Stimulated activated CD8-positive, alpha-beta memory T cell treated with anti-CD3 and anti-CD28 coated beads, Interleukin-4, amount 100 ng/mL, for 4 hours (primary cell): ENCODE measurements at places on chromosomes 6 and 20.

- DNase-seq, result no peak
Measured at GRCh38 chr6:144252259-144252658, 32.9 kb upstream of the UTRN start.

- no peak for DNase-seq
Measured at GRCh38 chr6:170248111-170248805, 42.6 kb downstream of the DLL1 start.

DNA sequence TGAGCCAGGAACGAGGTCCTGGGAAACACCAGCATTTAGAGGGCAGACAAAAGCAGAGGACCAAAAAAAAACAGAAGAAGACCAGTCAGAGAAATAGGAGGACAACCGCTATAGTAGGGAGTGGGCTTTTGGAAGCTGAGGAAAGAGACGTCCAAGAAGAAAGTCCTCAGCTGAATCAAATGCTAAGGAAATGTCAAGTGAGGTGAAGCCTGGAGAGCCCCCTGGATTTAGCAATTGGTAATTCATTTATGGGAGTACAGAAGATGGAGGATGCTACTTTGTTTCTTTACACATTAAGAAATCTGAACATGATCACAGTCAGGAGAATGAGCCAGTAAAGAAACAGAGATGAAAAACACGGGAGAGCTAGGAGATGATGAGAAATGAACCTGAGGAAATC is 41.1 kb downstream of the LRP11 start:
- DNase-seq, result no peak

DNA sequence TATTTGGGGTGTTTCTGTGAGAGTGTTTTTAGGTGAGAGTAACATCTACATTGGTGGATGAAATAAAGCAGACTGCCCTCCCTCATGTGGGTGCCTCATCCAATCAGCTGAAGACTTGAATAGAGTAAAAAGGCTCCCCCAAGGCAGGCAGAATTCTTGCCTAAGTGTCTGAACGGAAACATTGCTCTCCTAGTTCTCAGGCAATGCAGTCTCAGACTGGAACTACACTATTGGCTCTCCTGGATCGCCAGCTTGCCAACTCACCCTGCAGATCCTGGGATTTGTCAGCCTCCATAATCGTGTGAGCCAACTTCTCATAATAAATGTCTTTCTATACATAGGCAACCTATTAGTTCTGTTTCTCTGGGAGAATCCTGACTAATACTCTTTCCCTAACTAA is 5.5 kb upstream of the TMEM170B start:
- DNase-seq, result no peak

- DNase-seq, result no peak
Measured at GRCh38 chr6:82408952-82409431, 45.4 kb downstream of the TPBG start.

- DNase-seq, result no peak
Measured at GRCh38 chr6:33631971-33632557, 10.9 kb downstream of the ITPR3 start.

DNA sequence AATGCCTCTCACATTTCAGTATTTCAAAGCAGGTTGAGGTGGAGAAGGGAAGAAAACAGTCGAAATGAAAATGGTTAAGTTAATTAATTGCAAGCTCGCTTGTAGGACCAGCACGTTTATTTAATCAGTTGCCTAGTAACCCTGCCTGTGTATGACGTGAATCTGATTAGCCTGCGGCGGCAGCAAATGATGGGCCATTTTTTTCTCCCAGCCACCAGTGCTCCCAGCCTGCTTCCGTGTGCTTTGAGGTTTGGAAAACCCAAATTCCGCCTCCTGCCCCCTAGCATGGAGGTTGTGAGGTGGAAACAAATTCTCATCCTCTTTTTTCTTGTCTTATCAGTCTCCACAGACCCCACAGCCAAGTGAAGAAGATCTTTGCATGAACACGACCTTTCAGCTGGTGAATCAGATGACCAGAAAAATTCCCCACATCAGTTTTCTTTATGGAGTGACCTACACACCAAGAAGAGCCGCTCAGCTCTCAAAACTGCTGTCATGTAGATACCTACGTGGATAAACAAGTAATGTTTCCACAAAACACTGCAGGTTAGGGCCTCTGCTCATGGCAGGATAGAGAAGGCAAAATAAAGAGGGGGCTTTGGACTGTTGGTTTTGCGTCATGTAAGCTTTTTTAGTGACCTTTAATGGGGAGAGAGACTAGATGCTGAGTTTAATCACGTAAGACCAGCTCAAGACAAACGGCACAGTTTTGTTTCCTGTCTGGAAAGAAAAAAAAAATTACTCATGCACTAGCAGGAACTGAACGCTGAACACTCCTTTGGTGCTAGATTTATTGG is 572.9 kb upstream of the NOX3 start:
- DNase-seq, result no peak

GRCh38 chr6:140684776-140685550 is 1310.5 kb upstream of the CITED2 start:
- no peak for DNase-seq

DNA sequence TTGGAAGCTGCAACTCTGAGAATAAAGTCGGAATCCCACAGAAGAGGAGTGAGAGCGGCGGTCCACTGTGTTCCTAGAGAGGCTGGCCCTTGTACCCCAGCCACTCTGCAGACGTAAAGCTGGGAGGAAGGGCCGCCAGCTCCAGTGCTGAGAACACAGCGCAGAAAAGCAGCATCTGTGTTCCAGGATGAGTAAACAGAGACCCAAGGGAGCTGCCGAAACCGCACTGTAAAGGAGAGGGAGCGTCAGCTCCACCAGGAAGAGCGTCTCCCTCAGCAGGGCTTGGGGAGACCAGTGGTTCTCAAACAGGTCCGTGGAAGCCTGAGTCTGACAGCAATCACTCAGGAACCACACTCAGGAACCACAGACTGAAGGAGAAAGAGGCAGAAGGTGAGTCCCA is 134.0 kb downstream of the WDR27 start:
- no peak for DNase-seq

- DNase-seq, result no peak
Measured at GRCh38 chr6:170278743-170279094, 12.2 kb downstream of the DLL1 start.

GRCh38 chr20:20782231-20782630 is 69.8 kb upstream of the RALGAPA2 start:
- no peak for DNase-seq

DNA sequence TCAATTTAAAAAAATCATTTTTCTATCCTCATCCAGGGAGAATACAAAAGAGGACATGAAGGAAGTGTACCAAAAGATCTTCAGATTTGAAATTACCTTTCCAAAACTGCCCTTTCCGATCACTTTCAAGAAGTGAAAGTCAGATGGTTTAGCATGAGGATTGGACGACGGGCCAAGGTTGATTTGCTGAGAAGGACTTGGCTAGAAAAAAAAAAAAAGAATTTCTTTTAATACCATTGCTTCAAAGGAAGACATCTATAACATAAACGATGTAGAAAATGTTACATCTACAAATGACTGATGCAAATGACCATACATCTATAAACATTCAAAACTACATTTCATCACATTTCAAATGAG is 120.9 kb upstream of the SLC2A12 start:
- no peak for DNase-seq

DNA sequence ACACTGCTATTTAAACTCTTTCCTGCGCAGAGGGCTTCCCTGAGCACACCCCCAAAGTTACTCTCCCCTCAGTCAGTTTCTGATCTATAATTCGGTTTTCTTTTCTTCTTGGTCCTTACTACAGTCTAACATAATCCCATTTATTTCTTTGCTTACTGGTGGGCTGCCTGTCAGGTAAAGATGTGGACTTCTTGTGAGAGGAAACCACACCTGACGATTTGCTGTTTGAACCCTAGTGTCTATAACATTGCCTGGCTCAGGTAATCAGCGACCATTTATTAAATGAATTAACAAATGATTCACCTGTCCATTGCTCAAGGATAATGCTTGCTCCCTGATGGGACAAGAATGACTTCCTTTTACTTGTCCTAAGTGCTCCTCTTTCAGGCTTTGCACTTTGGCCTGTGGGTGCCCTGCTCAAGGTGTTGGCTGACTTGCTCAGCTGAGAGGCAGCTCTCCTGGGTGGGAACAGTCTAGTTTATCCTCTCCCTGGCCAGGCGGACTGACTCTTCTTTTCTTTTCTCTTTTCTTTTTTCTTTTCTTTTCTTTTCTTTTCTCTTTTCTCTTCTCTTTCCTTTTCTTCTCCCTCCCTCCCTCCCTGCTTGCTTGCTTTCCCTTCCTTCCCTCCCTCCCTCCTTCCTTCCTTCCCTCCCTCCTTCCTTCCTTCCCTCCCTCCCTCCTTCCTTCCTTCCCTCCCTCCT is 233.1 kb downstream of the BCAS1 start:
- no peak for DNase-seq

DNA sequence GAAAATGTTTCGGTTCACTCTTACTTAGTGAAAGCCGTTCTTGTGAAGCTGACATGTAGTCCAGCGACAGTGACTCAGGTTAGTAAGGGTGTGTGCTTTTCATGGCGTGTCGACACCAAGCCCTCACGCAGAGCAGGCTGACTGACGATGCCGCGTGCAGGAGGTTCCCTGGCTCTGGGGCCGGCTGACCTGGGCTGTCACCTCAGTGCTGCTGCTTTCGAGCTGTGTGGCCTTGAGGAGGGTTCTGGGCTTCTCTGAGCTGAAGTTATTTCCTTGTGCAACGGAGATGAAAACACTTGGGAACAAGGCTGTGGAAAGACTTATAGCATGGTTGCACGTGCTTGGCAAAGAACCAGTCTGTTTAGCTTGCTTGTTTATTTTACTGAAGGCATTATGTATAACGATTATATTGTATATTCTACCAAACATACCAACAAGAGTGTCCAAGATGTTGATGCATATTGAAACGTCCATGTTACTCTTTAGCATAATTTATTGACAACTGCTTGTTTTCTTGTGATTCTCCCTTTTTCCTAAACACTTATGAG is 59.2 kb downstream of the PHACTR3 start:
- no peak for DNase-seq

DNA sequence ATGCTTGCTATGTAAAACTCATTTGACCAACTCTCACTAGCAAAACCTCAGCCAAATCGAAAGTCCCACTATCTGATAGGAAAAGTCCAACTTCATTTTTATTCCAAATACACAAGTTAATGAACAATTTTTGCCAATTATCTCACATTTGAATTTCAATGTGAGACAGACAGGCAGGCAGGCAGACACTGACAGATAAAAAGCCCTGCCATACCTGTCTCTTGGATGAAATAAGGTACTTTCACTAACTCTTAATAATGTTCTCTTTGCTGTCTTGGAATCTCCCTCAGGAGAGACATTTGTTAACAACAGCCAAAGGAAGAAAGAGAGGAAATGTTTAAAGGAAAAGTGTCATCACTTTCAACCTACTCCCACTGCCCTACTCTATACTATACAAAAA is 82.0 kb downstream of the RNGTT start:
- no peak for DNase-seq

DNA sequence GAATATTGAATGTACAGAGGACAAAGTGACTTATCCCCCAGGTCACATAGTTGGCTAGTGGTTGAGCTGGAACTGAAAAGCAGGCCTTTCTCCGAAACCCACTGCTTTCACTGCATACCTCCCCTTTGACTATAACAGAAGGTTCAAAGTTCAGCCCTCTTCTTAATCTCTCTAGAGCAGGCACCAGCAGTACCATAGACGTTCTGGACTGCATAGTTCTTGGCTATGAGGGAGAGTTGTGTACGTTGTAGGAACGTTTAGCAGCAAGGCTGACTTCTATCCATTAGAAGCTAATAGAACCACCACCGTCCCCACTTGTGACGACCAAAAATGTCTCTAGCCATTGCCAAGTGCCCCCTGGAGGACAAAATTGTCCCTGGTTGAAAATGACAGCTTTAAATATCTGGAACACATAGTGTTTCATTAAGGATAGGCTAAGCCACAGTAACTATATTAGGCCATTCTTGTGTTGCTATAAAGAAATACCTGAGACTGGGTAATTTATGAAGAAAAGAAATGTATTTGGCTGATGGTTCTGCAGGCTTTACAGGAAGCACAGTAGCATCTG is 123.8 kb upstream of the MTHFD1L start:
- DNase-seq, result no peak

DNA sequence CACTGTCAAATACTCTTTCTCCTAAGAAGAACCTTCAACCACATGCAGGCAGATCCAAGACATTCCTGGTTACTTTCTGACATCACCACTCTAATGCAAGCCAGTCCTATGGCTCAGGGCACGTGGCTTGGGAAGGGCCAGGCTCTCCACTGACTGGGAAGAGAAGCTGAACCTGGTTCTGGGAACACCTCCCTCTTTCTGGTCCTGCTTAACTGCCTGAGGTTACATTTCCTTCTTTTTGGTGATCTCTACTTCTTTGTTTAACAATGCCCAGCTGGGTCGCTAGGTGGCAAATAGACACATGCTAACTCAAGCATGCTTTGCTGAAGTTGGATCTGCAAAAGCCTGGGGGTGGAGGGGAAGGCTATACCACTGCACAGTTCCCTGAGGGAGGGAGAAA is 249.8 kb downstream of the GMDS start:
- DNase-seq, result no peak

GRCh38 chr6:55276745-55277530 is 50.3 kb upstream of the GFRAL start:
- DNase-seq, result no peak

- DNase-seq, result no peak
Measured at GRCh38 chr20:16097788-16098187, 475.5 kb downstream of the KIF16B start.

DNA sequence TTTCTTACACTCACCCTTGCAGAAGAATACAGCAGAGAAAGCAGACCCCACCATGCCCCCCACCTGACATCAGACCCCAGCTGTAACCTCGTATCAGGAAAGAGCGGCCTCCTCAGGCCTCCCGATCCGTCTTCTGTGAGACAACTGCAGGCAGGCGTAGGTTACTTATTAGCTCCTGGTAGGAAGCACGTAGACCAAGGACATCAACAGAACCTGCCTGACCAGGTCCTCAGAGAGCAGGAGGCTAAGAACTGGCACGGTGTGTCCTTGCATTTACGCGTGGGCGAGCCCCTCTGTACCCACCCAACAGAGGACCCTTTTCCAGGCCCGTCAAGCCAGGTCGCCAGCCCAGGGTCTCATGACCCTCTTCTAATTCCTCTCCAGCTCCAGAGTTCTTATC is 51.0 kb downstream of the ABHD12 start:
- DNase-seq, result no peak

DNA sequence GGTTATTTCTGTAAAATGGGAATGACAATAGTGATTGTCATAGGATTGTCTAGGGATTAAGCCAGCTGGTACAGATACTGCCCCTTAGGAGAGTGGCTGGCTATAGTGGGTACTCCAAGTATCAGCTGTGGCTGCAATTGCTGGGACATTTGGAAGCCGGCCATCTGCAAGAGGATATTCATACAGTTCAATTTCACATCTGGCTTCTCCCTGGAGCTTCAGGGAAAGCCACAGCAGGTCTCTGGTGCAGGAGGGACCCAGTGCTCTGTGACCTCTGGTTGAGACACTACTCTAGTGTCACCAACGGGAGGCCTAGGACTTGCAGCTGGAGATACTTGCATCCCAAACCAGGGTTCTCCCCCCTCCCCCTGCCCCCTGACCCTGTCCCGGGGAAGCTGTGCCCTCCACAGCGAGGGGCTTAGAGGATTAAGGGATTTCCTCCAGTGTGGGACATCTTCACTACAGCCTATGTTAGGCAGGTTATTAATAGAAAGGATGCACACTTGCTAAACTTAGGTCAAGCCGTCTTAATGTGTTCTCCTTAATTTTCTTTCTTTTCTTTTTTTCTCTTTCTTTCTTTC is 2.7 kb downstream of the SLC2A10 start:
- no peak for DNase-seq
